ENCODE measurements at places on chromosomes 2 and 18.
A peak's percentile ranks its signal among the peaks of the same experiment; 100 is the strongest.

GRCh38 chr2:67039517-67040103 is 357.5 kb upstream of the ETAA1 start:
- DNase-seq: no peak

- DNase-seq: no peak
Observed at GRCh38 chr2:223114170-223114569, 62.2 kb downstream of the KCNE4 start.

GRCh38 chr18:286515-287310 is 18.9 kb upstream of the THOC1 start:
- DNase-seq: peak; percentile 22

- no peak for DNase-seq
Observed at GRCh38 chr2:148530350-148530749, 114.2 kb upstream of the EPC2 start.

GRCh38 chr18:56532176-56532840 is 106.1 kb downstream of the TXNL1 start:
- DNase-seq: no peak

DNA sequence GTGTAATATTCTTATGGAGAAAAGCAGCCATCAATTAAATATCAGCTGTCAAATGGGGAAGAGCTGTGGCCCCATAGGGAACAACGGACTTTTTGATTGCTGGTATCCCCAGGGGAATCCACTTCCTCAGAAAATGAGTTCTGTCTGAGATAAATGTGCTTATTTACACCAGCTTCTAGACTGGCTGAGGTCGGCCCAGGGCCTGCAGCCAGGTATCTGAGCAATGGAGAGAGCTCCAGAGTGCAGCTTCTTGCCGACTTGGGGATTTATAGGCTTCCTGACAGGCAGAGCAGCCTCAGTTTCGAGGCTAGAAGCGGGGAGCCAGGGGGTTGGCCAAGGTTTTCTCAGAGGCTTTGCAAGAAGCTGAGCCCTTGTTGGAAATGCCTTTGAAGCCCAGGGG is 67.2 kb downstream of the MCFD2 start:
- DNase-seq: no peak

- DNase-seq: no peak
Observed at GRCh38 chr2:16750175-16750924, 84.7 kb upstream of the CYRIA start.

- no peak for DNase-seq
Observed at GRCh38 chr2:140363131-140363530, 1582.9 kb upstream of the NXPH2 start.

GRCh38 chr2:236574424-236575145 is 5.0 kb downstream of the ACKR3 start:
- no peak for DNase-seq

DNA sequence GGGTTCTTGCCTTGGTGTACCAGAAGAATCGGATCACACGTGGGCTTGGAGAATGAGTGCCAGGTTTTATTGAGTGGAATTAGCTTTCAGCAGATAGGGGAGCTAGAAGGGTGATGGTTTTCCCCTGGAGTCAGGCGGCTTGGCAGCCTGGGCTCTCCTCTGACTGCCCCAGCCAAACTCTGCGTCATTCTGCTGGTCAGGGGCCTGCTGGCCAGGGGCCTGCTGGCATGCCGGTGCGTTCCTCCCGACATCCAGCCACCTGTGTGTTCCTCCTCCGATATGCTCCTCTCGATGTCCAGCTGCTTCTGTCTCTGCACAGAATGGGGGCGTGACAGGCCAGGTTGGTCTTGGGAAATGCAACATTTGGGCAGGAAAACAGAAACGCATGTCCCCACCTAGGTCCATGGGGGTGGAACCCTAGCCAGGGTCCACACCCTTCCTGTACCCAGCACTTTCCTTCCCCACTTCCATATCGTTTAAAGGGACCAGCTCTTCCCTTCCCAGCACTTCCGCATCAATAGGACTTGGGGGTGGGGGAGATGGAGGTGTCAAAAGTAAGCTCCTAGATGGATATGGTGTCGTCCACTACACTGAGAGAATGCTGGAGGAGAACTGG is 85.3 kb downstream of the VWA3B start:
- DNase-seq: no peak
